ENCODE measurements at places on chromosomes 16 and 17.

- DNase-seq: no peak
These were observed 52.2 kb downstream of the CCT6B start for GRCh38 chr17:34909040-34909439.

GRCh38 chr16:85370543-85370880, 242.6 kb upstream of the GSE1 start:
- DNase-seq: no peak

- DNase-seq: no peak
These were observed 38.4 kb upstream of the VWA3A start for GRCh38 chr16:22053921-22054341.

DNA sequence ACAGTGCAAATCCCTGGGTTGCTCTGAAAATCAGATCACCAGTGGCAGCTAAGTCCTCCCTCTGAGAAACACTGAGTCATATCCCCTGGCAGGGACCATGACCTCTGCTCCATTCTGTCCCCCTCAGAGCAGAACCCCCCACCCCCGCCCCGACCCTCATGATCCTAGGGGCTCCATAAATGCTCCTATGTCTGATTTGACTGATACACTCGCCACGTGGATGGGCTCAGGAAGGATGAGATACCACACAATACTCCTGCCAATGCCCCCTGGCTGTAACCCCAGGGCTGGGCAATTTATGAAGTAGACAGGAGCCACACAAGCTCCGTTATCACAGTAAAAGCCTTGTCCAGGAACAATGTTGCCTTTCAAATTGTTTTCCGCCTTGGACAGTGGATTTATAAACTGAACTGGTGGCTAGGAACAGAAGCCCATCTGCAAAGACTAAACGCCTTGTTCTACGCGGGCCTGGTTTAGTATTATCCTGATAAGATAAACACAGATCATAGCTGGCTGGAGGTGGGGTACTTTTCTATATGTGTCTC, 394.8 kb downstream of the SLC39A11 start:
- no peak for DNase-seq

GRCh38 chr16:351804-352520, 561 bp downstream of the AXIN1 start:
- DNase-seq: no peak

DNA sequence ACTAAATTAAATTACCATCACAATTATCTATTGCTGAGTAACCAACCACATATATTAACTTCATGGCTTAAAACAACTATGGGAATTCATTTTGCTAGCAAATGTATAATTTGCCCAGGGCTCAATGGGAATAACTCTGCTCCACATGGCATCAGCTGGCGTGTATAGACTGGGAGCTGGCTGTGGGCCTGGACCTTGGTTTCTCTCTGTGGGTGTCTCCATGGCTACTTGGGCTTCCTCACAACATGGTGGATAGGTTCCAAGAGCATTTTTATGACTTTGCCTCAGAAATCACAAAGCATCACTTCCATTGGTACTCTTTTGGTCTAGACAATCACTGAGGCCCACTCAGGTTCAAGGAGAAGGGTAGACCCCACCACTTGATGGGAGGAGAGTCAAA, 144.9 kb downstream of the SOCS1 start:
- no peak for DNase-seq

- peak; percentile 29 for DNase-seq
These were observed 33.5 kb upstream of the BCO1 start for GRCh38 chr16:81204798-81205680.

DNA sequence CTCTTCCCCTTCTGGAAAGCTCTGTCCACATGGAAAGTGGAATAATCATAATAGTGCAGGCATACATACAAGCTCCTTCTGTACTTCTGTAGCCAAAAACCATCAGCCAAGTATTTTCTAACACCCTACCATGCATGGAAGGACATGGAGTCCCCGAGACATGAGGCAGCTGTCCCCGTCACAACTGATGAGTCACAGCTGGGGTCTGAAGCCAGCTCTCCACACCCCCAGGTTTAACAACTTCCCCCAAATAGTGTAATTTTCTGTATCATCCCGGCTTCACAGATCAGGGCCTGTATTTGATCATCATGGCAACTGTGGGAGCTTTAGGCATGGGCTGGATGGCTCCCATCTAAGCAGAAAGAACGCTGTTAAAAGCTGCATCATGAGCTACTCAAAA, 16.6 kb downstream of the C16orf96 start:
- no peak for DNase-seq

GRCh38 chr17:79114458-79115301, 40.1 kb downstream of the ENGASE start:
- DNase-seq: no peak
